ENCODE measurements at places on chromosomes 1 and 21.
A peak's percentile ranks its signal among the peaks of the same experiment; 100 is the strongest.

DNA sequence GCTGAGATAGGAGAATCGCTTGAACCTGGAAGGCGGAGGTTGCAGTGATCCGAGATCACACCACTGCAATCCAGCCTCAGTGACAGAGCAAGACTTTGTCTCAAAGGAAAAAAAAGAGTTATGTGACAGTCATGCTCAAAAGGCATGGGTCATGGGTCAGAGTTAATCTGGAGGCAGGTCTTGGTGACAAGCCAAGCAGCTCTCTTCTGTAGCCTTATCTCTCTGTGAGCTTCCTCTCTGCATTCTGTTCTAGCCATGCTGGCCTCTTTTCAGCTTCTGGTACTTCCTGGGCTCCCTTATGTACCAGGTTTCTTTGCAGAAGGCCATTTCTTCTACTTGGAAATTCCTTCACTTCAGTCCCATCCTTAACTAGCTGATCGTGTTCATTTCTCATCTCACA is 63.6 kb downstream of the NGF start:
- DNase-seq = no peak

- no peak for DNase-seq
These were observed 93.3 kb downstream of the GLIS1 start for GRCh38 chr1:53645690-53646078.

- no peak for DNase-seq
These were observed 2.9 kb downstream of the SELENON start for GRCh38 chr1:25802915-25803314.

DNA sequence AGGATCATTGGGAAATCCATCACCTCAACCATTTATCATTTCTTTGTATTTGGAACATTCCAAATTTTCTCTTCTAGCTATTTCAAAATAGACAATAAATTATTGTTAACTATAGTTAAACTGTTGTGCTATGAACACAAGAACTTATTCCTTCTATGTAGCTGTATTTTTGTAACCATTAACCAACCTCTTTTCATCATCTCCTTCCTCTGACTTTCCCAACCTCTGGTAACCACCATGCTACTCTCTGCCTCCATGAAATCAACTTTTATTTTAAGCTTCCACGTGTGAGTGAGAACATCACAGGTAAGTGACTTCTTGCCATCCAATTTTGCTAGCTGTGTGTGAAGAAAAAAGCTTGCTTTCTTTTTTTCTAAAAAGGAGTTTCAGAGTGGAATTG is 418 bp downstream of the IFI44L start:
- no peak for DNase-seq

- DNase-seq = peak; percentile 18
These were observed 769 bp downstream of the NTPCR start for GRCh38 chr1:232951180-232951579.

DNA sequence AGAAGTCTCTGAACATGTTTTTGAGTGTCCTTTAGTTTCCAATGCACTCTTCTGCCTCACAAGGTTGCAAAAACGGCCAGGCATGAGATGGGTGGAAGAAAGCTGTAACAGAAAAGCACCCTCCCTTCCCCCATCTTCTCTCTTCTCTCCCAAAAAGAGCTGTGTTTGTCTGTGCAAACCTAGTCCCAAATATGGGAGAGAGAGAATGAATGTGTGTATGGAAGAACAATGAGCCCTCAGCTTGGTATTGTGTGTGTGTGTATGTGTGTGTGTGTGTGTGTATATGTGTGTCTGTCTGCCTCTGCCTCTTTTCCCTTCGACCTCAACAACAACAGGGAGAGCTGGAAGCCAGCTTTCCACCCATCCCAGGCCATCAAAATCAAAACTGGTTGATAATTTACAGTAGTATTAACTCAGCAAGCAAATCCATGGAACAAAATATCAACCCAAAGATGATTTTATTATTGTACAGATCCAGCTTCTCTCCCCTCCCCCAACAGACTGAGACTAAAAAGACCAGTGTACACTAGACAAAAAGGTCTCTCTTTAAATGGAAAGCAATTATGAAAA is 1.8 kb downstream of the RERE start:
- no peak for DNase-seq

DNA sequence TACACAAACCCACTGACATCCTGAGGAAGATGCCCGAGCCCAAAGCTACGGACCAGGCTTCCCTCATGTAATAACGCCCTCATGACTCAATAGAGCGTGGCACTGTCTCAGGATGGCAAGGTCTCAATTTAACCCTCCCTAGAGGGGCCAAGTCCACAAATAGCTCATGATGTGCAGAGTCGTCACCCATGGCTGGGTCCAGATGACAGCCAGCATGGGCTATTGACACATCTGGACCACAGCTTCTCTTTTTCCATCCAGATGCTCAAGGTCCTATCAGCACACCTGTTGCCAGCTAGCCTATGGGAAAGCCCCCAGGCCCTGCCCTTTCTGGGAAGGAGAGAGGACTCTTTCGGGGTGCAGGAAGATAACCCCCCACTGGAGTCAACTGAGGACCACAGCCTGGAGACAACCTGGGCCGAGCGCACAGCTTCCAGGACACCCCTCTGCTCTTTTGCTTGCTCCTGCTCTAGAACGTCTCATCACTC is 2.8 kb downstream of the LAPTM5 start:
- DNase-seq = no peak

DNA sequence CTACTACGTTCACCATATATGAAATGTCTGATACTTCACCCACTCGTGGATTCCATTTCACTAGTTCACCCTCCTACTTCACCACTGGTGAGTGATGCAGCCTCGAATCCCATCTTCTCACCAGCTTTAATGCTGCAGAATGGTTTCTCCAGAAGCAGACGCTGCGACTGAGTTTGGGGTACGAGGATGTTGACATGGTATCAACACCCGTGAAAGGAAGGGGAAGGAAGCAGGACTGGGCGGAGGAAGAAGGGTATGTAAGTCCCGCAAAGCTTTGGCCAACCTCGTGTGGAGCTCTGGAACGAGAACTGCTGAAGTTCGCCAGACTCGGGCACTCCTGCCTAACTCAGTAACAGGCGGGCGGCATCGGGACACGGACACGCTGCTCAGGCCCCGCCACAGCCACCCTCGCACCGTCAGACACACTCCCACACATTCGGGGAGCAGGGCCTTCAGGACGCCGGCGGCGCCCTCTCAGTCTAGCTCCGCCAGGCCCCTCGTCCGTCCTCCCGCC is 833 bp upstream of the DIP2A start:
- peak; percentile 44 for DNase-seq

- DNase-seq = peak; percentile 62
These were observed 40.1 kb upstream of the MYSM1 start for GRCh38 chr1:58739856-58740466.

DNA sequence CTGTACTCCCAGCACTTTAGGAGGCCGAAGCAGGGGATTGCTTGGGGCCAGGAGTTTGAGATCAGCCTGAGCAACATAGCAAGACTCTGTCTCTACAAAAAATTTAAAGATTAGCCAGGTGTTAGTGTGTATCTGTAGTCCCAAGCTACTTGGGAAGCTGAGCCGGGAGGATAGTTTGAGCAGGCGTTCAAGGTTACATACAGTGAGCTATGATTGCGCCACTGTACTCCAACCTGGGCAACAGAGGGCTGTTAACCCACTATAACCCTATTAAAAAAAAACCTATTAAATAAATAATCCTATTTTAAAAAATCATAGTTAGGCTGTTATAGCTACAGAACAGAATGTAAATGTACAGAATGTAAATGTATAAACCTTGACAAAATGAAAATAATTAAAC is 2.2 kb downstream of the MIS18A start:
- no peak for DNase-seq

DNA sequence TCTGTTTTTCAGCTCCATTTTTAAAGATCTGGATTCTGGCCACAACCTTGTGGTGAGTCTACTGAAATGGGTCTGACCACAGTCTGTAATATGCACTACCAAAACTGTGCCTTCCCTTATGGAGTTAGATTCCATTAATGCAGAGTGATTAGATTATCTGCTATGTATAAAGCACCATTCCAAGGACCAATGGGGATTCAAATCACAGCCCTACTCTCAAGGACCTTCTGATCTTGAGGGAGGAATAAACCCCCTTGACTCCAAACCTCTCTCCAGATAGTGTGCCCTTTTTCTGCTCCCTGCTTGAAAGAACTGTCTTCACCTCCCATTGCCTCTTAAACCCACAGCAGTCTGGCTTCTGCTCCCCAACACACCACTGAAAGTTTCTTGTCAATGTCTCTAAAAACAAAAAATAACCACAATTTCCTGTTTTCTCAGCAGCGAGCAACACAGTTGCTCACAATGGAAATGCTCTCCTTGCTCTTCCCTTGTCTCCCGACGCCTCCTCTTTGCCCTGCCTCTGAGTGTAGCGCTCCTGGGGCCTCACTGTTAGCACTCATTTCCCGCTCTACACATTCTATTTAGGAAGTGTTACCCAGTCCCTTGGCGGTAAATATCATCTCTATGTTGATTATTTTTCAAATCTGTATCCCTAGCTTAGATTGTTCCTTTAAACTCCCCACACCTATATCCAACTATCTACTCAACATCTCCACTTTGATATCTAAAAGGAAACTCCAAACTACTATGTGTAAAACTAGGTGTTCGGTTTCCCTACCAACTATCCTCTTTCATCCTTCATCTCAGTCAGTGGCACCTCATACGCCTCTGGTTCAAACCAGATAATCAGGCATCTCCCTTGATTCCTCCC is 13.6 kb downstream of the PCNX2 start:
- DNase-seq = peak; percentile 40

- no peak for DNase-seq
These were observed 152.3 kb upstream of the PTBP2 start for GRCh38 chr1:96569288-96569687.

DNA sequence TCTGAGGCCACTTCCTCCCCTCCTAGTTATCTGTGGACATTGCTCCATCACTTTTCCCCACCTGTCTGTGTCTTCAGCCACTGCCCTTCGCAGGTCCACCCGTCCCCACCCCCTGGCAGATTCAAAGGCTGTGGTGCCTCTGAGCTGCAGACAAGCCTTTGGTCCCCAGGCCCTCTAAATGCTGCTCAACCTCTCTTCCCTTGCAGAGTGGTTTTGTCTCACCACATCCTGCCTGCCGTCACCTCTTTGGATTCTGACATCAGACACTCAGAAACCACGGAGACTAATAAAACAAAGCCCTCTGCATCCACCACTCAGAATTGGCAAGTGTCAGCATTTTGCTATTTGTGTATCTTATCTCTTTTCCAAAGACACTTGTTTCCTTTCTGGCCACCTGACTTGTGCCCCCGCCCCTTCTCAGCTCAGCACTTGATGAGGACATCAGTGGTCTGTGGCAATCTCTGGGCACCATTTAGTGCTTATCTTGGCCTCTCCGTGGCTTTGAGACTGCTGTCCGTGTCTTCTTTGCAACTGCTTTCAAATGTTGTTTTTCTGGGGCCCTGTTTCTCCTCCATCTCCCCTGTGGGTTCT is 7.7 kb downstream of the CNIH3 start:
- DNase-seq = peak; percentile 79

Measured in AG20443 (cell line).